ENCODE measurements at places on chromosomes 12 and 14. TPM values are rescaled to one million over a fixed set of nuclear protein-coding genes. Genes with fewer than 3 reads are reported as not detected.

Gene KRT6C
- total RNA-seq = 0.31 TPM

Gene IRF2BPL
- total RNA-seq = 116 TPM

Gene TRPV4
- total RNA-seq = 3.1 TPM

Gene CDCA3
- 31.7 TPM for total RNA-seq

Gene LTB4R
- total RNA-seq = 8.8 TPM

Gene LTBP2
- 1.1 TPM for total RNA-seq

DNA sequence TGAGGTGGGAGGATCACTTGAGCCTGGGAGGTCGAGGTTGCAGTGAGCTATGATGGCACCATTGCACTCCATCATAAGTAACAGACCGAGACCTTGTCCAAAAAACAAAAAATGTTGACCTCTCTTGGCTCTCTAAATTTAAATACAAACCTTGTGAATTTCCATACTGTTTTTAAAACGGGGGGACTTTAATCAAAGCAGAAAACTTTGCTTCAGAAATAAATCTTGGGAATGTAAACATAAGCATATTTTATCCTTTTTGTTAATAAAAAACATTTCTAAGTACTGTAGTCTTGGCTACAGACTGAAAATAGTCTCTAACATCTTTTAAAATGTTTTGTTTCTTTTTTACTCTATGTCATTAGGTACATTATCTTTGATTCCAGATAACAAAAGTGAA, 130.7 kb upstream of the RASSF8 start:
- no peak for DNase-seq

DNA sequence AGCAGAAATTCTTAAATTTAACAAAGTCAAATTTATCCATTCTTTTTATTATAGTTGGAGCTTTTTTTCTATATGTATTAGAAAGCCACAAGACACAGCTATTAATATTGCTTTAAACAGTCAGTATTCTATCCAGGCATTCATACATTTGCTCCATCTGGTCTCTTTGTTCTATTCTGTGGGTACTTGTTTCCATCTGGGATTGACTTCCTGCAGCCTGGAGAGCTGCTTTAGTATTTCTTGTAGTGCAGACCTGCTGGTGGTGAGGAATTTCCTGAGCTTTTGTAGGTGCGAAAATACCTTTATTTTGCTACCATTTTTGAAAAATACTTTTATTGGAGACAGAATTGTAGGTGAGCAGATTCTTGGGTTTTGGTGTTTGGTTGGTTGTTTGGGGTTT, 29.0 kb downstream of the CCDC60 start:
- DNase-seq = no peak

DNA sequence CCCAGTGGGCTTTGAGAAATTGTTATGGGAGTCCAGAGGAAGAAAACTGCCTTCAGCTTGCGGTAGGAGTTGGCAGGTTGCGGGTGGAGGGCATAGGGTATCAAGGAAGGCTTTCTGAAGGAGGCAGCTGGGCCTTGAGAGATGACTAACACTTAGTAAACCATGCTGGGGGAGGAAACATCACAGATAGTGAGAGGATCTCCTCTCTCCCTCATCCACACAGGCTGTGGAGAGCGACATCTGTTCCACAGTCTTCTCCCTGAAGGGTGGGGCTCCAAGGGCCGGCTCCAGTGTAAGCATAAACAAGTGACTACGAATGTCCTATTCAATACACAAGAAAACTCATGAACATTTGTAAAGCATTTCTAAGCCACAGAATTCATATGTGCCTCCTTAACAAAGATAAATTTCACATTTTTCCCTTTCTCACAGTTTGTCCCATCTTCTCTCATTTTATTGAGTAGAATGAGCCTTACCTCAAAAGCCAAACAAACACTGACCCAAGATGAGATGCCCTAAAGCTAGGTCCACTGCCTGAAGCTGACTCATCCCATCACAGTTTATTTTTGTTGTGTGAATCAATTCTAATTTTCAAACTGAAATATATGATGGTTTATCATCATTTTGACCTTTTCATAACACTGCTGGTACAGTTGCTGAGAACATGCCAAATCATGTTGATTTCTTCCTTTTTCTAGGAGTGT, 227.9 kb downstream of the SLC25A21 start:
- no peak for DNase-seq

DNA sequence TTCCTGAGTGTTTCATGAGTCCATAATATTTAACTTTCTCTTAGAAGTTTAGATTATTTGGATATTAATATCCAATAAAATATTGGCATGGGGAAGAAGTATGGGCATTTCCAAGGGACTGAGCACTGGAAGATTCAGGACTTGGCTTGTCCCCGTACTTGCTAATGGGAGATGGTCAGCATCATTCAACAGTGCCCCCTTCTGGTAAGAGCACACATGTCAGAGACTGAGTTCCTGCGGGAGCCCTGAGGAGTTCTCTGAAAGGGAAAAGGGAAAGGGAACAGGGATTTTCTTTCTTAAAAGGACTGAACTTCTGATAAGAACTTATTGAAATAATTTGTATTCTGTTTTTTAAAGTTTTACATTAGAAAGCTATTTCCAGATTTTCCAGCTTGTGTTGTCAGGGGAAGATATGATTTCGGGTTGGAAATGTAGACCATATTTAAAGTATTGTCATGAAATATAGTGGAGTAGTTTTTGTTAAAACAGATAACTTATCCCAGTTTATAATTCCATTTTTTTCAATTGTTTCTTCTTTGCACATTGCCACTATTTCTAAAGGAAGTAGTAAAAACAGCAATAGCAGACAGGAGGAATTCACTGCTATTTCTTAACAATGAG, 59.8 kb upstream of the C12orf71 start:
- no peak for DNase-seq

DNA sequence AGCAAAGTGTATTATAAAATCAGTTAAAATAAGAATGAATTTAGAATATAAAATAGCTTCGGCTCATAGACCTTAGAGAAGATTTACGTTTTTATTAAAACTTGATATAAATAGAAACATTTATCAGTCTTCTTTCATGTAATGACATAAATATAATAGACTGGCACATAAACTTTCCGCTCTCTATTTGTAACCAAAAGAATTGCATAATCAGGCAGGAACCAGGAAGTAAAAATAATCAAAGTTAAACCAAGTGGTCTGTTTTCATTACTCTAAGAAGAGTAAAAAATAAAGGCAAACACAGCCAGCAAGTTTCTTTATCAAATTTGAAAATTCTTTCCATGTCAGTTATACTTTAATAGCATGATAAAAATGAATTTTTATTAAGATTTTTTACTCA, 46.3 kb upstream of the ATP2A2 start:
- DNase-seq = no peak

DNA sequence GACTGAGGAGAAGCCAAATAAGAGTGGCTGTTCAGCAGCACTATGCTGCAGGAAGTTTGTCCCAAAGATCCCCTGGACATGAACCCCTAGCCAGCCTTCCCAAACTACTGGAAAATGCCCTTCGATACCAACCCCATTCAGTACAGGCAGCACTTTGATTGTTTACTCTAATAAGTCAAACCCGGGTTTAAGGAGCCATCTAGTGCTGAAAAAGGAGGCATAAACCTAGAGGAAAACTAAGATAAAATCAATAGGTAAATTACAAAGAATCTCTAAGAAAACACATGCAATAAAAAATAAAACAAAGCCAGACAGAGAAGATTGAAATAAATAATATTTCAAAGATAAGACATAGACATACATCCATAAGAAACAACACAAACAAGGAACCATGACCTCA, 771.6 kb downstream of the RPS29 start:
- DNase-seq = no peak
